Kidney (tissue), 22 donors: ENCODE measurements at places on chromosomes 12 and 14. TPM values are rescaled to one million over a fixed set of nuclear protein-coding genes. Genes with fewer than 3 reads are reported as not detected.

TTC7B gene
- 48.3 TPM for total RNA-seq

SAMD15 gene
- total RNA-seq = 6.2 TPM

TNFAIP2 gene
- 301 TPM for total RNA-seq

NGB gene
- not detected for total RNA-seq

KERA gene
- not detected for total RNA-seq

NTN4 gene
- 83.2 TPM for total RNA-seq

TRIM9 gene
- 2.0 TPM for total RNA-seq

GYS2 gene
- not detected for total RNA-seq

TC2N gene
- total RNA-seq = 39.7 TPM

ACTR6 gene
- 29.2 TPM for total RNA-seq

CLEC2D gene
- total RNA-seq = 22.4 TPM

FKBP3 gene
- total RNA-seq = 52.7 TPM

SRRM4 gene
- total RNA-seq = 0.06 TPM

SYNE3 gene
- 18.5 TPM for total RNA-seq

HELB gene
- 7.3 TPM for total RNA-seq

SPTB gene
- total RNA-seq = 1.7 TPM

CLEC1A gene
- total RNA-seq = 6.3 TPM

GLI1 gene
- total RNA-seq = 2.8 TPM

RAB35 gene
- total RNA-seq = 56.1 TPM

CDKN1B gene
- 52.3 TPM for total RNA-seq

SERPINA9 gene
- not detected for total RNA-seq

MIPOL1 gene
- total RNA-seq = 14.8 TPM

TAS2R46 gene
- total RNA-seq = 1.6 TPM

CLEC9A gene
- total RNA-seq = 0.57 TPM

TAS2R9 gene
- not detected for total RNA-seq

NRIP2 gene
- total RNA-seq = 11.7 TPM

PIP4K2C gene
- 52.4 TPM for total RNA-seq

KCNH5 gene
- not detected for total RNA-seq

RAPGEF3 gene
- total RNA-seq = 179 TPM

INSM2 gene
- not detected for total RNA-seq

LRRC10 gene
- total RNA-seq = not detected
